WTC11 (cell line): ENCODE measurements at places on chromosomes 6 and 20. TPM values are rescaled to one million over a fixed set of nuclear protein-coding genes. Genes with fewer than 3 reads are reported as not detected.
A peak's percentile ranks its signal among the peaks of the same experiment; 100 is the strongest.

DNA sequence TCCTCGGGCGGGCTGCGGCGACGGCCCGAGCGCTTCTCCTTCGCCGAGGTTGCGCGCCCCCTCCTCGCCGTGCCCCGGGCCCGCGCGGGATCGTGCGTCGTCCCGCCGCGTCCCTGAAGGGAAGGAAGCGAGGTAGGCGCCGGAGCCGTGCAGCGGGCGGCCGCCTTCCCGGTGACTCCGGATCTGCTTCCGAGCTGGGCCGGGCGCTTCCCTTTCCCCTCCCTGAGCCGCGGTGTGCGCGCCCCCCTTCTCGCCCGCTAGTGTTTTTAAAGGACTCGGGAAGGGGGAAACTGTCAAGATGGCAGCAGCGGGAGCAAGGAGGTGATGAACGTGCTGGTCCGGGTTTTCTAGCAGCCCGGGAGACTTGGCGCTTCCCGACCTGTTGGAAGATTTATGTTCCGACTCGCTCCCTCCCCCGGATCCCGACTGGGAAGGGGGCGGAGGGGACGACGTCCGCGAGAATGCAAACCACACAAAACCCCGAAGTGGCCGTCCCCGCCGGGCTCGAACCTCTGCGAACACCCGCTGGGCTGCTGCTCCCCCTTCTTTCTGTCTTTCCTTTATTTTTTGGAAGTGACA lies 744 bp upstream of the FOXO3 start:
- DNase-seq: peak; percentile 78

GRCh38 chr6:16706911-16707783 lies 54.1 kb downstream of the ATXN1 start:
- DNase-seq: no peak

Gene FAM209B
- total RNA-seq: 0.64 to 1.7 TPM (median 0.68 TPM) in 3 replicates

Gene LRFN2
- total RNA-seq: 1.3 to 1.6 TPM (median 1.4 TPM) in 3 replicates

GRCh38 chr6:91813641-91814040 lies 1226.8 kb upstream of the MAP3K7 start:
- no peak for DNase-seq

- no peak for DNase-seq
Observed at GRCh38 chr20:57198132-57199072, 68.0 kb downstream of the BMP7 start.

DNA sequence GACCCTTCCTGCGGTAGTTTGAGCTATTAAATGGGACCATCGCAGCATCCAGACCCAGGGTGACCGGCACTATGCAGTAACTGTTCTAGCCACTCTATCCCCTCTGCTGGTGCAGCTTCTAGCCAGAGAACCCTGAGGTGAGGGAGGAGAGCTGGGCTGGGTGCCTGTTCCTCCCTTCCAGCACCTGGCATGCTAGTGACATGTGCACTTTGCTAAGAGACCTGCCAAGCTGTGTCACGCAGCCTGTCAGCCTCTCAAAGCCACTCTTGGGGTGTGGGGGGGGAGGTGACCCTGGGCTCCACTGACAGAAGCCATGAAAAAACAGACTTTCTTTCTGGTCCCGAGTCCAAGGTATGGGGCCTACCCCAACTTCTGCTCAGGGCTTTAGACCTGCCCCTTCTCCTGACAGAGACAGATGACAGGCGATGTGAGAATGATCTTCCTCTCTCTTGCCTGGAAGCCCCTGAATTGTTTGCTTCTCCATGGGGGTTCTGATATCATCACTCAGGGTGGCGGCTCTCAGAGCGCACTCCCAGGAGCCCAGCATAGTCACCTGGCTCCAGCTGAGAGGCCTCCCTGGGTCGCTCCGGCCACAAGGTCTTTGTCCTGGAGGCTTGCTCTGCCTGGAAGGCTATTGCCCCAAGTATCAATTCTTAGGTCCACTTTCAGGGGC lies 47.2 kb upstream of the MLN start:
- DNase-seq: no peak

- DNase-seq: no peak
Observed at GRCh38 chr20:44851545-44851944, 34.0 kb upstream of the YWHAB start.

Gene ETV7
- 0.68 to 1.4 TPM (median 1.2 TPM) in 3 replicates for total RNA-seq

DNA sequence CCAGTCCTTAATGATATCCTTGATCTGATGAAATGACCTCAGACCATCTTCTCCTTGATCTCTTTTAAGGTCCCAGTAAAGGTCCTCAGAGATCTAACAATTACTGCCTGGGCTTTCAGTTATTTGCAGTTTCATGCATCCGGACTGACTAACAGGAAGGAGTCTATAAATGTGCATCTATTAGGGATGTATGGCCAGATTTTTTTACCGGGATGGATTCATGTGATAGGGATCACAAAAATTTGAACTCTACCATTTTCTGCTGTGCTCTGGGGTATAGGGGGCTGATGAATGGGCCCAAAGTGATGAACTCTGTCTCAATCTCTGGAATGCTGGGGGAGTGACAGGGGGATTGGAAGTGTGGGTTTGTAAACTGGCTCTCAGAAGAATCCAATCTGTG lies 36.2 kb upstream of the SCUBE3 start:
- DNase-seq: no peak

GRCh38 chr20:49534255-49534712 lies 33.7 kb downstream of the PTGIS start:
- DNase-seq: peak; percentile 76

DNA sequence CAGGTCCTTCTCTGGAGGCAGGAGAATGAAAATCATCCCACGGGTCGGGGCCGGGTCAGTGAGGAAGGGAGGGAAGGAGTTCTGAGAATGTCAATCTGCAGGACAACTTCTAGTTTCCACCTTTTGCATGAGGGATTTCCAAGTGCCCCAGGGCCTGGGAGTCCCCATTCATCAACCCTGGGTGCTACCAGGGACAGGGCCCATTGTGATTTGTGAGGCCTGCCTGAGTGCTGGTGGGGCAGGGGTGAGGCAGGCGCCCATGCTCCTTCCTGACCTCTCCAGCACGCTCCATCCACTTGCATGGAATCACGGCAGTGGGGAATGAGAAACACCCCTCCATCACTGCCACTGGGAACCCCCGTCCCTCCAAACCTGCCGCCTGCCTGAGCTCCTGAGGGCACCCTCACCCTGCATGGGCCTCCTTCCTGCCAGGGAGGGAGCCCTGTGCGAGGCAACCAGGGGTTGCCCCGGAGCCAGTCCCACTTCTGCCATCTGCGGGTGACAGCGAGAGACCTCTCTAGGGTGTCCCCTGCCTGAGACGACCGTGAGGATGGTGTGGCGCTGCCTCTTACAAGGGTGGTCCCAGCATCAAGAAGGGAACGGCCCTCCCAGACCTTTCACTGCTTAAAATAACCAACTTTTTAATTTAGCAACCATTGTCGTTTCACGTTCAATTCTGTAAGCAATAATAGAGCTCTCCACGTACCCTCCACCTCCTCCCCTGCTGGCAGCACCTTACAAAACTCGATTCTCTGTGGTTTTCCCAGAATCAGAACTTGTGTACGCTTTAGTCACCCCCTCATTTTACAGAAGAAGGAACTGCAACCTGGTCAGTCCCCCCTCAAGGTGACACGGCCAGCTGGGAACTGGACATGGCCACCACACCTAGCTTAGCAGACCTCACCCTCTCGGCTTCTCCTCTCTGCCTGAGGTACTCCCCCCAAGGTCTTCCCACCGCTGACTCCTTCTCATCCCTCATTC lies 28.6 kb downstream of the PMEPA1 start:
- no peak for DNase-seq

DNA sequence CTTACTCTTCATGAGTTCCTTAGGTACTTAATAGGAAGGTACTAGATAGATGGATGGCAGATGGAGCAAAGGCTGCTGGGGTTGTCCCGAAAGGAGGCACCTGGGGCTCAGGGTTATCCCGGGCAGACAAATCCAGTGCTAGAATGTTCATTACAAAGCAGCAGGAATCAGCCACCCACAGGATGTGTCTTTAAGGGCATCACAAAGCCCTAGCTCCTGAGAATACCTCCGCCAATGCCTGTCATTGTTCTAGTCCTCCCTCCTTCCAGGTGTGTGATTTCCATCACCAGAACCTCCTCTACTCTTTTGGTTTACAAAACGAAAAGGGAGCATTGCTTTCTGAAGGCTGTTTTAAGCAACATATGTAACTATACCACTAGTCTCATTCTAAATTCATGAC lies 138.1 kb downstream of the KIF6 start:
- no peak for DNase-seq

GRCh38 chr20:48324744-48325143 lies 503.1 kb downstream of the PREX1 start:
- DNase-seq: no peak

DNA sequence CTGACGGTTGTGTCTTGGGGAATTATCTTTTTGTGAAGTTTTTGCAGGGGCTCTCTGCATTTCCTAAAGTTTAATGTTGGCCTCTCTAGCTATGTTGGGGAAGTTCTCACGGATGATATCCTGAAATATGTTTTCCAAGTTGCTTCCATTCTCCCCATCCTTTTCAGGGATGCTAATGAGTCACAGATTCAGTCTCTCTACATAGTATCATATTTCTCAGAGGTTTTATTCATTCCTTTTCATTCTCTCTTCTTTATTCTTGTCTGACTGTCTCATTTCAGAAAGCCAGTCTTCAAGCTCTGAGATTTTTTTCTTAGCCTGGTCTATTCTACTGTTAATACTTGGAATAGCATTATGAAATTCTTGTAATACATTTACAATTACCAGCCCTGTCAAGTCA lies 61.3 kb downstream of the UNC5CL start:
- no peak for DNase-seq

DNA sequence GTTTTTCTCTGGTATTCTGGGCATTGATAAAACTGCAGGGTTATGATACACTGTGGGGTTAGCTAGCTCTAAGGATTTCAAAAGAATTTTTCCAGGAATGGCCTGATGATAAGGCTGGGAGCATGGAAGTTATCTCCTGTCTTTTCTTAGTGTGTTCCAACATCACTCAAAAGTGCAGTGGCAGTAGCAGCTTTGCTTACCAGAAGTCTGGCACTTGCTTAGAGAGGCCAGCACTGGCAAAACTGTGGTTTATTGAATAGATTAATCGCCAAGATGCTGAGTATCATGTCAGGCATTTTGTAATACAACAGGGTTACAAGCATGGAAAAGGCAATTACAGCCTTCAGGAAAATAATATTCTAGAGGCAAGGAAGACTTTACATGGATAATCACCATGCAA lies 719.5 kb upstream of the GJE1 start:
- no peak for DNase-seq

DNA sequence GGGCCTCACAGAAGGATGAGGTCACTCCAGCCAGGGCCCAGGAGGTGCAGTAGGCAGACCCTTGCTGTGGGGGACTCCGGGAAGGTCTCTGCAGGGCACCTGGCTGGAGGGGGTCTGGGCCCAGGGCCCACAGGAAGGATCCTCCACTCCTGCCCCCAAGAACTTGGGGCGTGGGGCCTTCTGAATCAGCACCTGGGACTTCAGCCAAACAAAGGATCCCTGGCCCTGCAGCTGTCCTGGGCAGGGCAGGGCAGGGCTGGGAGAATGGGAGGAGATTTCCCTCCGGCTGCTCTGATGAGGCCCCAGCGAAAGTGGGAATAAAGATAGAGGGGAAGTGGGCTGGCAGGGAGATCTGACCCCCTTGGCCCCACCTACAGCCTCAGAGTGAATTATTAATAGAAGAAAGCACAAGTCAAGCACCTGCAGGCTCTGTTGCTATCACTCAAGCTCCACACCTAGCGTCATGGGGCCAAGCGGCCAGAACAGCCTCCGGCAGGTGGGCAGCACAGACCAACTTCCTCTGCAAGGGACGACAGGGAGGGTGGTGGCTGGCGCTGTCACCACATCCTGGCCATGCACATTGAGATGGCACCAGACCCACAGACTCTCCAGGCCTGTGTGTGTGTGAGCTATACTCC lies 61.6 kb upstream of the MRPS10 start:
- no peak for DNase-seq

DNA sequence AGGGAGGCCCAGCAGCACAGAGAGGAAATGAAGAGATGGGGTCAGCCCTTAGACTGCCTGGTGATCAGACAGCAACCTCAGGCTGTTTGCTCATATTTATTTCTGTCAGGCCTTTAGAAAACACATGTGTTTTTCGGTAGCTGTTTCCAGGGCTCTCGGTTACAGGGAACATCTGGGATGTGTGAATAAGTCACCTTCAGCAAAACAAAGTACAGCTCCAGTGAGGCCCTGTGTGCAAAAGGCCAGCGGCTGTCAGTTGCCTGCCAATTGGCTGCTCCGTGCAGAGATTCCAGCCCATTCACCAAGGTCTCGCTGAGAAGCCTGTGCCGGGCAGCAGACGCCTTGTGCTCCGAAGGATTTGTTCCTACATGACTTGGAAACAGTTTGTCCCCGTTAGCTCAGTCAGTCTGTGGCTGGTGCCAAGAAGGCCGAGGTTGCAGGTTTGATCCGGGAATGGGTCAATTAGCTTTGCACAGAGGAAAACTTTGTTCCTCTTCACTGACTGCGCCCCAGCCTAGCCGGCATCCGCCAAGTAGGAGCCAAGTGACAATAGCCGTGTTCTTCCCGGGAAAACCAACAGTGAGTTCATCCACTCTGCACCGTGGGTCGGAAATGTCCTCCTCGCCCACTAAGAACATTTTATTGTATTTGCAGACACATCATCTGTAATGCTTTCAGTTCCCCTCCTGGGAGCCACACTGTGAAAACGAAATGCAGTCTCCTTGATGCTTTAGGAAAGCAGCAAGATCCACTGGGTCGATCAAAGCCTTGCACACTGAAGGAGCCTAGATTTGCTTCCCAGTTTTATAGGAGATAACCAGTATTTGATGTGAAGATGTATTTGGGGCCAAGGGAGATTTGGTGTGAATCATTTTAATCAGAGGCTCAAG lies 315.4 kb upstream of the CDYL start:
- no peak for DNase-seq

GRCh38 chr20:62910217-62910766 lies 16.0 kb downstream of the DIDO1 start:
- DNase-seq: no peak

DNA sequence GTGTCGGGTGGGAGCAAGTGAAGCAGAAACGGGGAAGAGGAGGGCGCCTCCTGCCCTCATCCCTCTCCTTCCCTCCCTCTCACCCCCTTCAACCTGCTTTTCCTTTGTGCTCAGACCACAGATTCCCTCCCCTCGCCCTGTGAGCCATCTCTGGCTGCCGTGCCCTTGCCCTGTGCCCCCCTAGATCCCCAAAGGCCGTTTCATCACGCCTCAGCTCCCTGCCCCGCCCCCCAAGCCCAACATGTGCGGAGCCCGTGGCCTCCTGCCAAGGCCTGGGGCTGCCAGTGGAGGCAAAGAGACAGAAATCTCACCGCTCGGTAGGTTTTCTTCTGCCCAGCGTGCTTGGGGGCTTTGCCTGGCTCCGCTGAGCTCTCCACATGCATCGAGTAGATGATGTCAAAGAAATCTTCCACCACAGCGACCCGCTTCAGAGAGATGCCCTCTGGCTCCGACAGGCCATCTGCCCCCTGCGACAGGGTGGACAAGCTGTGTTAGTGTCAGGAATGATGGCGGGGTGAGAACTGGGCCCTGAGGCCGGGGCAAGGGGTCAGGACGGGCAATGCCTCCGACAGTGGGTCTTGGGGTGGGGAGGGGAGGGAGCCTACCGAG lies 57.6 kb downstream of the NOL4L start:
- DNase-seq: no peak

Gene PLN
- 0.09 TPM in 1 of 3 replicates, not detected in the others for total RNA-seq
